ENCODE measurements at places on chromosomes 2 and 18. TPM values are rescaled to one million over a fixed set of nuclear protein-coding genes. Genes with fewer than 3 reads are reported as not detected.

- no peak for DNase-seq
Measured at GRCh38 chr2:32136097-32136496, 29.6 kb upstream of the SLC30A6 start.

DNA sequence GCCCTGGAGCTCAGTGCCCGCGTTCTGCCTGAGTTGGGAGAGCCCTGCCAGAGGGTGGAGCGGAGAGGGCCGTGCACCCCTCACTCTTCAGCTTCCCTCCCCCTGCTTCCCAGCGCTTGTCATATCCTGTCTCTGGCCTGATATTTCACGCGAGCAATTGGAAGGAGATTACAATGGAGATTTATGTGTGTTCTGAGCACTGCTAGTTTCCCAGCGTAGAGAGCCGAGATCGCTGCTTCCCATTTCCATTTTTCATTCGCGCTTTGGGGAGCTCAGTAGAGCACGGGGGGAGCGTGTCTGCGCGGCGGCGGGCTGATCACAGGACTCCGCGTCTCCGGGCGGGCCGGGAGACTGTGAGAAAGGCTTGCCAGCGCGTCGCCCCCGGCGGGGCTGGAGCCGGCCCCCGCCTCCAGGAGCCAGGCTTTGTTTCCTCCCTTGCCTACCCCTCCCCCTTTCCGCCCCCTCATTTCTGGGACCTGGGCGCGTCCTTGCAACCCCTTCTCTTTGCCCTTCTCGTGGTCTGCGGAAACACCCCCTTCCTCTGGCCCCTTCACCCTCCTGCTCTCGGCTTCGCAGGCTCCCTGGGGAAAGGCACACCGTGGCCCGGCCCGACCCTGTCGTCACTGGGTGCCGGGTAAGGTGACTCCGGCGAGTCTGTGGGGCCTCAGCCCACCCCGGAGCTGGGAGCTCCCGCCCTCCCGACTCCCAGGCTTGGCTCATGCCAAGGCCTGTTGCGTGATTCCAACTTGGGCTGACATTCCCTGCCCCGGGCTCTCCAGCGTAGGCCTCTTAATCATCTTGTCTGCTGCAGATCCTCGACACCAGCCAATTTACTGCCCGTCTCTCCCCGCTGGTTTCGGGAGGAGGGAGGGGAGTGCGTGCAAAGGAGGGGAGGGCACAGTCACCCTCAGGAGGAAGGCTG is 5.8 kb downstream of the DLX2 start:
- DNase-seq, result no peak

- no peak for DNase-seq
Measured at GRCh38 chr18:23205980-23206379, 70.7 kb downstream of the CABLES1 start.

- DNase-seq, result no peak
Measured at GRCh38 chr2:160376576-160376975, 117.0 kb downstream of the RBMS1 start.

- no peak for DNase-seq
Measured at GRCh38 chr2:96505231-96505889, at the start of gene NEURL3. Gene NEURL3, minus strand, starts transcription at chr2:96505357. Its CDS starts 71 bp downstream, at chr2:96505286.

DNA sequence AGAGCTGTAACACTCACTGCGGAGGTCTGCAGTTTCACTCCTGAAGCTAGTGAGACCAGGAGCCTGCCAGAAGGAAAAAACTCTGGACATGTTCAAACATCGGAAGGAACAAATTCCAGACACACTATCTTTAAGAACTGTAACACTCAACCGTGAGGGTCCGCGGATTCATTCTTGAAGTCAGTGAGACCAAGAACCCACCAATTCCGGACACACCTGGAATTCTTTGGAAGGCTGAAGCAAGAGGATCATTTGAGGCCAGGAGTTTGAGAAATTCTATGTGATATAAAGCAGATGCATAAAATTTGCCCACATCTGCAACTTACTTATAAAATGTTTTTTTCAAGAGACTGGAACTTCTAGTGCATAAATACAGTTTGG is 43.5 kb upstream of the ITSN2 start:
- no peak for DNase-seq

- no peak for DNase-seq
Measured at GRCh38 chr2:54658564-54659071, 64.8 kb upstream of the EML6 start.

DNA sequence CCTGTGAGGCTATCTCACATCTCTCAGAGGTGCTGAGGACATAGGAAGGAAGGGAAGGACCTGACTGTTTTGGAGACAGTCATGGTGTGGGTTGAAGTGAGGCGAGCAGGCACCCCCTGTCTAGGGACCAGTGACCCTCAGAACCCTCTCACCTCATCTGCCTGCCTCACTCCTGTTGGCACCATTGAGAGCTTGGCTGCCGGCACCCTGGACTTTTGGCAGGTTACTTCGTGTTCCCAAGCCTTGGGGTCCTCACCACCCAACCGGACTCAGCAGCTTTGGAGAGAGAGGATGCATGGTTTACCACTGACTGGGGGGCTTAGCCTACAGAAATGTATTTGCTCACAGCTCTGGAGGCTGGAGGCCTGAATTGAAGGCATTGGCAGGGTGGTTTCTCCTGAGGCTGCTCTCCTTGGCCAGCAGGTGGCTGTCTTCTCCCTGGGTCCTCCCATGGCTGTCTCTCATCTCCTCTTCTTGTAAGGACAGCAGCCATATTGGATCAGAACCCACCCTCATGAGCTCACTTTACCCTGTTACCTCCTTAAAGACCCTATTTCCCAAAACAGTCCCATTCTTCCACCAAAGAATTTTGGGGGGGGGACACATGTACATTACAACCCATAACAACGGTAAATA is 142.0 kb downstream of the TSN start:
- no peak for DNase-seq

DNA sequence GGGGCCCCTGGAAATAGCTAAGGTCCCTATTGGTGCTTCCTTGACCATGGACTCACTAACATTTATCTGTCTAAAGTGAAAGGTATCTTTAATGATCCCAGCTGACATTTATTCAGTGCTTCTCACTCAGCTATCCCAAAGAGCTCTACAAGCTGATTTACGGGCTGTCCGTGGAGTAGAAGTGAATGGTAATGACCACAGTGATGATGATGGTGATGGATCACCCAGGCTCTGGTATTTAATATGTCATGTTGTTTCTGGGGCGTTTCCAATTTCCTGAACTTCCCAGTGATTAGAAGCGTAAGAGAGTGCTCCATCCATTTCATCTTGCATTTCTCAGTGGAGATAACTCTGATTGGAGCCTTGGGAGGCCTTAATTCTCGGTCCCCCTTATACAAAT is 304.3 kb downstream of the HRH4 start:
- no peak for DNase-seq

DNA sequence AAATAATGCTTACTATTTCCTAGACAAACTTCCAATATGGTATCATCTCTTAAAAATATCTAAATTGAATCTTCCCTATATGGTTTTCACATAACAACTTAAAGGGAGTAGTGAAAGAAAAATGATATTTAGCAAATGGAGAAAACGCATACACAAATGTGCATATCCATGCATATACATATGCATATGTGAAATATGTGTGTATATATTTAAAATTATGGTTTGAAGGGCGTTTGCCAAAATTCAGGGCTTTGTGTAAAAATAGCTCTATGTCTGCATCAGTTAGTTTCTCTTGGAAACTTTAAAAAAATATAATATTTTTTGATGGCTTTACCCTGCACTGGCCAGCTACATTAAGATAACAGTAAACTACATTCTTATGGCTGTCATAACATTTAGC is 986.7 kb downstream of the BCL11A start:
- no peak for DNase-seq

- peak; percentile 43 for DNase-seq
Measured at GRCh38 chr2:20456116-20456571, 9.3 kb downstream of the RHOB start.

GRCh38 chr2:224347176-224348051 is 54.5 kb downstream of the FAM124B start:
- no peak for DNase-seq

DNA sequence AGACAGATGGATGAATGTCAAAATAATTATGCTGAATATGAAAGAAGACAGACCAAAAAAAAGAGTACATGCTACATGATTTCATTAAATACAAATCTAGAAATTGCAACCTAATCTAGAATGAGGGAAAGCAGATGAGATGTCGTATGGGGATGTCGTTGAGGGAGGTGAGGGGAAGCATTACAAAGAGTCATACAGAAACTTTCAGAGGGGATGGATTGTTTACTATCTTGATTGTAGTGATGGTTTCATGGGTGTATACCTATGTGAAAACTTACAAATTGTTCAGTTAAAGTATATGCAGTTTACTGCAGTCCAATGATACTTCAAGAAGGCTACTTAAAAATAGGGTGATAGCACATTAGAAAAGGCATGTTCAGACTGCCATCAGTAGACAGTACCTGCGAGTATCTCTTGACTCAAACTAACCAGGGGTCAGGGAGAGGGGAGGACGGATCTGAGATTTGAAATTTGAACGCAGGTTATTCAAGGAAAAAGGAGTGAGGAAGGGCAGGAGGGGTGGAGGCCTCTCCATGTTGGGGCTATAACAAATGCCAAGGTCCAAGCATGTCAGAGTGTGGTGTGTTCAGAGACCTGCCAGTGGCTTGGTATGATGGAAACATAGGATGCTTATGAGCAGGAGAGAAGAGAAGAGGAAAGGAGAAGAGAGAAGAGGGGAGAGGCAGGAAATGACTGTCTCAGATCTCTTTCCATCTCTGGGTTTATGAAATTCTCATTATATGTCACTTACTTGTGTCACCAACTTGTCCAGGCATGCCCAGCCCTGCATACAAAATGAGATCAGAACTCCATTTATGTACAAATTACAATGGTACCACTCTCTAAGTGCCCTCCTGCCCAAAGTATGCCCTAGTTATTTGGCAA is 257.3 kb upstream of the CXCR4 start:
- DNase-seq, result no peak

Gene KLHL29
- 12.4 TPM for total RNA-seq

Gene ELAC1
- 8.0 TPM for total RNA-seq

All from uterus (tissue), 4 donors.